ENCODE measurements at places on chromosomes 7 and 10.

DNA sequence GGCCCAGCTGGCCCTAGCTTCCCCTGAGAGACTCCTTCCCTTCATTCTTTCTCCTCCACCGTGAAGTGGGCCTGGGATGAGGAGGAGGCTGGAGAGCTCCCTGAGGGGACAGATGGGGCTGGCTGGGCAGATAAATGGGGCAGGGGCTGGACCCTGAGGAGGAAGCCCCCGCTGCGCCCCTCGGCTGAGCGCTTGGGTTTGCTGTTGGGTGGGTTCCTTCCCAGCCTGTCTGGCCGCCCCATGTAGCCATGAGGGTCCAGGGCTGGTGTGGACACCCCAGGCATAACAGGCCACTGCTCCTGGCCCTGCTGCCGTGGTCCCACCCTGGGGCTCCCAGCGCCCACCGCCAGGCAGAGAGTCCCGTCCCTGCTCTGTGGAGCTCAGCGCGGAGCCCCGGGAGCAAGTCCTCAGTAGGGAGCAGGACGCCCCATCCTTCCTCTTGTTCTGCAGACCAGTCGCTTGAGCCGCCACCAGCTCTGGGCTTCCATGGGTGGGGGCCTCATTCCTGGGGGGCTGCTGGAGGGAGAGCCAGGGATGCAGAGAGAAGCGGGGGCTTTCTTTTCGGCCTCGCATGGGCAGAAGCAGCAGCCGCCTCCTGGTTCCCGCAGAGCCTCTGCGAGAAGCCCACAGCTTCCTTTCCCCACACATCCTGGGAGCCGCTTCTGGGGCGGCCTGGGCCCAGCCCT, 266.4 kb upstream of the TCERG1L start:
- DNase-seq, result no peak

GRCh38 chr7:36048902-36049240, 104.2 kb upstream of the EEPD1 start:
- DNase-seq, result no peak

GRCh38 chr10:61744469-61744868, 81.7 kb downstream of the CABCOCO1 start:
- no peak for DNase-seq

DNA sequence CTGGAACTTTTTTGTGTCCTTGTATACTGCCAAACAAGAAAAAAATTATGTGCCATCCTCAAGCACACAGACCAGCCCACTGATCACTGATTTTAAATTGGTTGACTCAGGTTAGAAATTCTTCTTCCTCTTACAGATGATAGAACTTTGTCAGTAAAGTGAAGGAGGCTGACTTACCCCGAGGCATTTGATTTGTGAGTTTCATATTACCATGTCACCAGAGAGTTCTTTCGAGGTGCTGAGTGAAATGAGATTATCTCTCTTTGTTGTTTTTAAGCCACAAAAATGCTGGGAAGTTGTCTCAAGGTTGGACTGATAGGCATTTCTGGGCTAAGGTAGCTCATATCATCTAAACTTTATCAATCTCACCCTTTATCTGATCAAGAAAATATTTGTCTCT, 78.8 kb upstream of the FAM180A start:
- no peak for DNase-seq

DNA sequence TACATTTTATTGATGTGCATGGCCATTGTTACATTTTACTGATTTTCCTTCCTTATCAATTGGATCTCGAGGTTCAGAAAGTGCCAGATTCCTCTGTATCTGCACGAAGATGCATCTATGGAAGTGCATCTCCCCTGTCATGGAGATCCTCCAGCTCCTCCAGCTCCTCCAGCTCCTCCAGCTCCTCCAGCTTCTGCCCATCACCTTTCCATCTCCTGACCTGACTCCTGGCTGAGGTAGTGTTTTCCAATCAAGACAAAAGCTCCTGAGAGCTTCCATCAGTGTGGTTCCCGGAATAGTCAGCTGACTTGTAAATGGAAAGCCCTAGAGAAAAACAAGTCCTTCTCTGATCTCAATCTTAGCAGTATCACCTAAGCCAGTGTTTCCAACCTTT, 90.8 kb upstream of the KLF6 start:
- DNase-seq, result no peak

GRCh38 chr7:87364246-87364645, 18.8 kb downstream of the CROT start:
- DNase-seq, result no peak

GRCh38 chr10:132058793-132059759, 6.7 kb upstream of the JAKMIP3 start:
- DNase-seq, result no peak

DNA sequence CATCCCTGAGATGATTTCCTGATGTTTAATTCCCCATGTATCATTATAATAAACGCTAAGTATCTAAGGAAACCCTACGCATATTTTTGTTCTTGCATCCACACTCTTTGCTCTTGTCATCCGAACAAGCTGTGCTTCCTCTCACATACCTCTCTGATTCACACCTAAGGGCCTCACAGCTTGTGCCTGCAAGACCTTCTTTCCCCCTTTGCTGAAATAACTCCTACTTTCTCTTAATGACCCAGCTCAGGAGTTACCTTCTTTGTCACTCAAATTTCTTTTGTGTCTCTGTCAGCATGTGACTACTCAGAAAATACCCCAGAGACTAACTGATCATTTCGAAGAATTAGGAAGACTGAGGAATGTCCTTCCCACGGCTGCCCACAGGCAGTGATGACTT, 209.3 kb upstream of the IMMP2L start:
- no peak for DNase-seq

- no peak for DNase-seq
Observed at GRCh38 chr10:35574924-35575352, 30.2 kb upstream of the GJD4 start.
